ENCODE measurements at places on chromosomes 4 and X.
A peak's percentile ranks its signal among the peaks of the same experiment; 100 is the strongest.

- no peak for DNase-seq
These were observed 344.7 kb upstream of the FAM241A start for GRCh38 chr4:111800551-111800950.

GRCh38 chr4:173091362-173091761, 77.2 kb upstream of the GALNT7 start:
- no peak for DNase-seq

GRCh38 chr4:38663090-38663800, 754 bp upstream of the KLF3 start:
- no peak for DNase-seq

DNA sequence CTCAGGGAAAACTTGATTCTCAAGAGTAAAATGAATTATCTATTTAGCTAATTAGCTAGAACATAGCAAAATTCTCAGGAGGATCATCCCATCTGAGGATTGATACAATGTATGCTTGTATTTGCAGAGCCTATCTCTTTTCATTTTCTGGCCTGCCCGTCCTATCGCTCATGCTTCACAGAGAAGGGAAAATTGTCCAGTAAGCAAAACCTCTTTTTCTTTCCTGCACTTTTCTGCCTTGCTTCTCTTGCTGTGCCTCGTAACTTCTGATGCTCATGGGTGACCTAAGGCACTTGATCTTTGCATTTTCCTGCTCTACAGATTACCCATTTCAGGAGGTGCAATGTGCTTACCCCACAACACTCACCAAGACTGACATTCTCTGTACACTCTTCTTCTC, 88.1 kb downstream of the GBA3 start:
- no peak for DNase-seq

- DNase-seq: no peak
These were observed 39.4 kb upstream of the NDP start for GRCh38 chrX:44012484-44013096.

DNA sequence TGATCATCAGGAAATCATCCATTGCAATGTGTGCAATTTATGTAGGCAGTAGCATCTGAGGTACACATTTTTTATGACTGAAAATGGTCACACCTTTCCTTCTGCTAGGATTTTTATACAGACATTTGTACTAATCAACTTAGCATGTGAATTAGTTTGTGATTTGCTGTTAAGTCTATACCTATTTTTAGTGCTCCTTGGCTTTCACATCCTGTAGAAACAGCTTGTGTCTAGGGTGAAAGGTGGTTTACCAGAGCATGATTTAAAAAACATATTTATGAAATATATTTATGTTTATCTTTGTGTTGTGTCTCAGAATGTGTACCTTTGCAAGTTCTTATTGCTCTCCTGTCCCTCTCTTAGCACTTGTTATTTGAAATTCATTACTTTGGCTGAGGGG, 916.0 kb downstream of the TECRL start:
- no peak for DNase-seq

DNA sequence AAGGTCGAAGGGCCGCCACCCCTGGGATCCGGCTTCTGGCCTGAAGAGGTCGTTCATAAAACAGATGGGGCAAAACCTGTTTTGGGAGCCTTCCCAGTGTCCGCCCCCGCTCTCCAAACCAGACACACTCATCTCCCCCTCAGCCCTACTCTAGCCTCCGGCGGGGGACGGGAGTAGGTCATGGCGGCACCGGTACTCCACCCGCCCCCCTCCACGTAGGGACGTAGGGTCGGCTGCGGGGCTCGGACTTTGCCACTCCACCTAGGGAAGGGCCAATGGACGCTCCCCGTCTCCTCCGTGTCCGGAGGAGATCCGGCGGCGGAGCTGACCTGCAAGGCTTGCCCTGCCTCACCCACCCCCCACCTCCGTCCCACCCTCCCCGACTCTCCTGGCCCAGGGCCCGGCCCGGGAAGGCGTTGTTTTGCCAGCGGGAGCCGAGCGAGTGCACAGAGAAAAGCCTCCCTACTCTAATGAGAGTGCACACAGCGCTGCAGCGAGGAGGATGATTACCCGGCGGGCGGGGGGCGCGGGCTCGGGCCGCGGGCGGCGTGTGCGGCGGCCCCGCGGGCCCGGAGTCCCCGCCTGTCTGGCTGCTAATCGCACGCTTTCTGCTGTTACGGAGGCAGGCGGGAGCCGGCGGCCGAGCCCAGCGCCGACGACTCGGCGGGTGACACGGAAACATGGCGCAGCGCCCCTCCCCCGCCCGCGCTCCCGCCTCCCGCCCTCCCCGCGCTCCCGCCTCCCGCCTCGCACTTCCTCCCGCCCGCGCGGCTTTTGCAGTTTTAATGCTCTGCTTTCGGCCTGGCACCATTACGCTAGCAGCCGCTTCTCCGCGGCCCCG, 8.3 kb upstream of the BCOR start:
- DNase-seq: no peak

- no peak for DNase-seq
These were observed 180.3 kb upstream of the FTHL17 start for GRCh38 chrX:31252133-31252532.

- no peak for DNase-seq
These were observed 2.0 kb downstream of the ELK1 start for GRCh38 chrX:47648376-47648775.

DNA sequence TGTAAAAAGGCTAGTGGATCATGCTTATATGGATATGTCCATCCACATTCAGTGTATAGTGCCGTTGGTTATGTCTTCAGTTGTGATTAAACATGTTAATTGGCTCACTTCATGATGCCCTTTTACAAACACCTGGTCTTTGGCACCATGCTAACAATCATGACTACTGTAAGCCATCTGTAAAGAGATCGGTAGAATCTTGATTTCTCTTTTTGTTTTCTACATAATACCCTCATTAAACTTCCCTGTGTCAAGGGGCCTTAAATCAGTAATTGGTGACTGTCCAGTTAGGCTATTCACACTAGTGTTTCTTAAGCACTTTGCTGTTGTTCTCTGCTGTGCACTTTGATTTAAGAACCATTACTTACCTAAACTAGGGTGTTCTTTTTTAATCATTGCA, 475.2 kb downstream of the RPA4 start:
- no peak for DNase-seq

GRCh38 chr4:6204098-6204497, 3.7 kb upstream of the JAKMIP1 start:
- no peak for DNase-seq

- DNase-seq: no peak
These were observed 5.2 kb upstream of the SMIM10L2A start for GRCh38 chrX:135416546-135416945.

GRCh38 chr4:2071252-2071911, 12.3 kb downstream of the NAT8L start:
- DNase-seq: no peak

DNA sequence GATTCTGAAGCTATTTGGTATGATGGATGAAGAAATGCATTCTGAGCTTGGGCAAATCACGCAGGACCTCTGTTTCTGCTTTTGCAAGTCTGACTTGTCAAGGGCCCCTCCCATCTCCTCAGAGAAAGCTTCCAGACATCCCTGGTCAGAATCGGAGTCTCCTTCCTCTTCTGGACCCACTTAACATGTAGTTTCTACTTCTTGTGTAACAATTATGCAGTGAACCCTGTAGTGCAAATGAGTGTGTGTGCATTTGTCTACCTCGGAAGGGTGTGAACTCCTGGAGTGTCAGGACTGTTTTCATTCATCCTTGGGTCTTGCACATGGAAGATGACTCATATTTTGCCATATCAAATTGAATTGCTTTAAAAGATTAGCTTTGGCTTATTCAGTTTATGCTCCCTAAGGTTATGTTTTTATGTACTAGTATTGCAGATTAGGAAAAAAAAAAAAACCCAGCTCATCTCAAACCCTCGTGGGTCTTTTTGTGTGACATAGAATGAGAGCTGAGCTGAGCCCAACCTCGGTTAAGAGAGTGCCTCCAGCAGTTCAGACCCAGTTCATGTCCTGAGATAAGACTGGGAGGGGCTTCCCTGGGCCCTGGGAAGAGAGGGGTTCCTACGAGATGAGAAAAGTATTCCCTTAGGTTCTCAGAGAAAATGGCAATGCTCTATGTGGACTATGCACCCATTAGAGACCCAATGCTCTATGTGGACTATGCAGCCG, 61.1 kb upstream of the RPL34 start:
- DNase-seq: no peak

DNA sequence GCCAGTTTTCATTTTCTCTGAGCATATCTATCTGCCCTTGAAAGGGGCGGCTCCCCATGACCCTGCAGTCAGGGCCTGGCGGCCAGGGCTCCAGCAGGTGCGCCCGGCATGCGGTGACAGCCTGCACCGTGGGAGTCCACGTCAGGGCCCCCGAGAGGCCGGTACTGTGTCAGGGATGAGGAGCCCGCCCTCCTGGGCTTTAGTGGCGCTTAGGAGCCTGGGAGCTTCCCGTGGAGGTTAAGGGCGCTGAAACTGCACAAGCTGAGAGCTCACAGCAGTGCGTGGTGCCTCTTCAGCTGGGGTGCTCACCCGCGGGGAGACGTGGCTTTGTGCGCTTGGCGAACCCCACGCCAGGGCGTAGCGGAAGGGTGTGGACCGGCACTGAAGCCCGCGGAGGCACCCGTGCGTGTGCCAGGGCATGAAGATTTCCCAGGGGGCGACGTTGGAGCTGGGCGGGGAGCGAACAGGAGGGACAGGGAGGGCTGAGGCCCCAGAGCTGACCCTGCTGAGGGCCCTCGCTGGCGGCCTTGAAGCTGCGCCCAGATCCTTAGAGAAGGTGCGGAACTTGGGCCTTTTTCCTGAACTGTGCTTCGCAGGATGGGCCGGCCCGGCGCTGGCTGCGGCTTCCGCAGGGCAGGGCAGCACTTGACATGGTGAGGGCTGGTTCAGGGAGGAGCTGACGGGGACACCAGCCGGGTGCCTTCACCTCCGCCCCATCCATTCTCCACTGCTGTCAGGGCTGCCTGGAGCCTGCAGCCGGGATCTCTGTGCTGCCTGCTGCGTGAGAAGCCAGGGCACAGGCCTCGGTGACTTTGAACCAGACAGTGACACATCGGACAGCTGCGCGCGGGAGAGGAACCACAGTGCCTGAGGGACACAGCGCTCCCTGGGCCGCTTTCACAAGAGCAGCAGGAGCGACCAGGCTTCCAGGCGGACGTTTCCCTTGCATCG, 32.9 kb downstream of the HTT-AS start:
- peak; percentile 91 for DNase-seq

GRCh38 chr4:1407657-1408333, 1.6 kb upstream of the NKX1-1 start:
- no peak for DNase-seq

- DNase-seq: peak; percentile 87
These were observed 2.2 kb downstream of the PLXNB3 start for GRCh38 chrX:153766098-153766817.

DNA sequence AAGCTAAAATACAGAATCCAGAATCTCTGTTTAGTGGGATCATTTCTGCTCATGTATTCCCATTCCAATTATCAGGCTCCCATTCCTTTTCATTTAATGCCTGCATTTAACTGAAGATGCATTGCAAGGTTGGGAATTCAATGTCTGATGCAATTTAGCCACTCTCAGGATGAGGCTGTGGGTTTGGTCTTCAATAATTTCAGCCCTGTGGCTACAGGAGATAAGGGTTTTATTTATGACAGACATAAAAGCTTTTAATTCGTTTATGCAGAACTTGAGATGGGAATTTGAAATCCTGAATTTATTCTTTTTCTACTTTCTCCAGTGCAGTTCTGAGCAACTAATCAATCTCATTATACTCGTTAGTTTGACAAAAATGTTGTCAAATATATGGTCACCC, 1225.9 kb downstream of the PCDH18 start:
- no peak for DNase-seq

GRCh38 chr4:172489861-172490260, 676.7 kb downstream of the GALNTL6 start:
- DNase-seq: no peak

DNA sequence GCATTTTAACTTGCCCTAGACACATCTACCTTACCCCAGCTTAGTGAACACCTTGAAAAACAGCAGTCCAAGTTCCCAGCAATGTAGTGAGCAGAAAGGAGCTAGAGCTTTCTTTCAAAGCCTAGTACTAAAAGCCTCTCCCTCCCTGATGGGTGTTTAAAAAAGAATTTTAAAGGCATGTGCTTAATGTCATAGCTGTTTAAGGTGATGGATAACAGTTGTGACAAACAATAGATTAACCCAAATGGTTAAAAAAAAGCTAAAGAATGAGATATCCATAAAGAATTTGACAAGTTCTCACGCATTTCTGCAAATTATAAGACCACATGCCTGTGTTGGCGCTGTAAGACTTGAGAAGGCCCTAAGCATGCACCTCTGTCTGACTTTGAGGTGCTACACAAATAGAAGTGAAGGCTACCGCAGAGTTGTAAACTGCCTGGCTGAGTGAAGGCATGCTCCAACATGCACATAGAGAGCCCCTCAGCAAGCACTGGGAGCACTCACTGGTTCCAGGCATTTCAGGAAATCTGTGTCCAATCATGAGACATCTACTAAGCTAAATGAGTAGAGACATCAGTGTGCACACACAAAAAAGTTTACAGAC, 94.0 kb downstream of the PHF8 start:
- DNase-seq: no peak

GRCh38 chr4:80076681-80077080, 3.7 kb upstream of the ANTXR2 start:
- no peak for DNase-seq

GRCh38 chr4:40800064-40800463, 50.3 kb downstream of the NSUN7 start:
- DNase-seq: no peak

DNA sequence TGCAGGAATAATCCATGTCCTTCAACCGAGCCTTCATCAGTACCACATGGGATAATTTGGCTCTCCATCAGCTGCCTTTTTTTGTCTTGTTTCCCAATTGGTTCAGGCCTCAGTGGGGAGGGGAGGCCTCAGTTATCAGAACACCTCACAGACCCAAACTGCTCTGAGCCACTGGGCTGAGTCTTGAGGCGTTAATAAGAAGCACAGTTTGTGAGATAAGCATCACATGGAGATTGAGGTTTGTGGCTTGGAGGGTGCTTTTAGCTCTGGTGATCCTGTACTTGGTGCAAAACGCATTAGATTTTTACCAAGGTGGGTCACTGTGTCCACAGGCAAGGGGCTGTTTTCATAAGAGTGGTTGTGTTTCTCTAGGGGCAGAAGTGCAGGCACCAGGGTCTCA, 82.8 kb upstream of the HPF1 start:
- no peak for DNase-seq

- peak; percentile 65 for DNase-seq
These were observed 16.8 kb downstream of the PTTG2 start for GRCh38 chr4:37976991-37977470.

GRCh38 chrX:127207326-127207725, 387.8 kb downstream of the PRR32 start:
- DNase-seq: no peak

DNA sequence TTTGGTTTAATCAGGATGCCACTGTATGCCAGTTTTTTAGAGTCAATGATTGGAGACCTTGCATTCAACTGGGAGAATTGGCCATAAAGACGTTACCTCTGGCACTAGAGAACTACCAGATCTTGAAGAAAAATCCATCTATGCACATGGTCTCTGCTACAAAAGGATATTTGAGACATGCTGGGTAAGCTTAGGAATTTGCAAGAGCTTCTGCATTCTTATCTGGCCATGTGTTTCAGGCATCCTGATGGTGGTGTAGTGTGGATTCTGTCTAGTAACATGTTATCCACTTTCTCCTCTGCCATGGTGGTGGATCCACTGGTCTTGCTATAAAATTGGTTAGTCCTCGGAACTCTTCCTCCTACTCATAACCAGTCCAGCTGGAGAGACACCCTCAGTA, 185.3 kb upstream of the WDFY3 start:
- no peak for DNase-seq

All from hepatic stellate cell (primary cell).